ENCODE measurements at places on chromosomes 3 and 15.

- DNase-seq, result no peak
Observed at GRCh38 chr3:54863366-54863765, 64.5 kb downstream of the LRTM1 start.

DNA sequence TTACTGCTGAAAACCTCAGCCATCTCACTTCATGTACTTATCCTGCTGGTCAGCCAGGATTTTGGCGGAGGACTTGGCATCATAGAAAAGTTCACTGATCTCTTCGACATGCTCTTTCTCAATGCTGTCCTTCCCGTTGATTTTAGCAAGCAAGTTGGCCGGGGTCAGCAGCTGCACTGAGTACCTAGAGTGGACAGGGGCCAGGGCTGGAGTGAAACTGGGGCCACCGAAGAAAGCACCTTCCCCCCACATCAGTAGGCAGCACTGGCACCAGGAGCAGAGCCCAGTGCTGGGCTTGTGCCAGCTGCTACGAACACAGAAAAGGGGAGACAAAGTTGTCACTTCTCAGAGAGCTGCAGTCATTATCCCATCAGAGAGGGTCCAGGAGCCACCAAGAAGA, 29.0 kb downstream of the SEC61A1 start:
- DNase-seq, result no peak

- DNase-seq, result no peak
Observed at GRCh38 chr3:8542190-8543135, 40.8 kb downstream of the LMCD1 start.

DNA sequence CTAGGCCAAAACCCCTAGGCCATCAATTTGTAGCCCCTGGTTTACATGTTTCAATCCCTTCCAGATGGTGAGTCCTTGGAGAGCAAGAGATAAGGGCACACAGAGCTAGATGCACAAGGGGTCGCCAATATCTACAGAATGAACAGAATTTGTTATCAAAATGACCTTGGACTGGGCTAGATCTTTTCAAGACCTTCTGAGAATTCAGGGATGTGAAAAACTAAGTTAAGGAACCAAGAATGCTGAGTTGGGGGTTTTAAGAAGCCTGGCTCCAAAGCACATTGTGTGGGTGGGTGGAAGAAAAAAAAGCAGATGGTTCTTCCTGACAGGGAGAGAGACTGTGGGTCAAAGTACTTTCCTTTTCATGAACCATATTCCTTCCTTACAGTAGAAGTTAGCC, 10.2 kb downstream of the CDCP1 start:
- no peak for DNase-seq

GRCh38 chr3:69128509-69128908, 6.1 kb upstream of the LMOD3 start:
- no peak for DNase-seq

DNA sequence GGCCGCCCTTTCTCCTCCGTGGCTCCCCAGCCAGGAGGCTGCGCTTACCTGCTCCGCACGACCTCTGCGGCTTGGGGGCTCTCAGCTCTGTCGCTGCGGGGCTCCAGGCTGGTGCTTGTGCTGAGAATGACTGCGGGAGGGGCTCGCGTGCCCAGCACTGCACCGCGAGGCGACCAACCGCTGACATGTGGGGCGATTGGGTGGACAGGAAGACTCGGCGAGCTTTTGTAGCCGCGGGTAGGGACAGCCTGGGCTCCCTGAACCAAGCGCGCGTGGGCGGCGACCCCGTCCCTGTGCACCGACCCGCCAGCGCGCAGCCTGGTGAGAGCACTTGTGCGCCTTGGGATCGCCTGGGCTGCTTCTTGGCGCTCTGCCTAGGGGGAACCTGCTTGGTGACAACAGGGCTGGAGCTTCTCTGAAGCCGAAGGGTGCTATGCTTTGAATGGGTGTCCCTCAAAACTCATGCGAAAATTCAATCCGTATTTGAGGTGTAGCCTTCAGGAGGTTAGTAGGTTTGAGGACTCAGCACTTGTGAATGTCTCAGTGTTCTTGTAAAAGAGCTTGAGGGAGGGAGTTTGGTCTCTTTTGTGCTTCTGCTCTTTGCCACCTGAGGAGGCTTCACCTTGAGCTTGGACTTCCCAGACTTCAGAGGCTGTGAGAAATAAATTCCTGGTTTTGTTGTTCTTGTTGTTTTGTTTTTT, 50.4 kb downstream of the IL12A start:
- peak; percentile 31 for DNase-seq

DNA sequence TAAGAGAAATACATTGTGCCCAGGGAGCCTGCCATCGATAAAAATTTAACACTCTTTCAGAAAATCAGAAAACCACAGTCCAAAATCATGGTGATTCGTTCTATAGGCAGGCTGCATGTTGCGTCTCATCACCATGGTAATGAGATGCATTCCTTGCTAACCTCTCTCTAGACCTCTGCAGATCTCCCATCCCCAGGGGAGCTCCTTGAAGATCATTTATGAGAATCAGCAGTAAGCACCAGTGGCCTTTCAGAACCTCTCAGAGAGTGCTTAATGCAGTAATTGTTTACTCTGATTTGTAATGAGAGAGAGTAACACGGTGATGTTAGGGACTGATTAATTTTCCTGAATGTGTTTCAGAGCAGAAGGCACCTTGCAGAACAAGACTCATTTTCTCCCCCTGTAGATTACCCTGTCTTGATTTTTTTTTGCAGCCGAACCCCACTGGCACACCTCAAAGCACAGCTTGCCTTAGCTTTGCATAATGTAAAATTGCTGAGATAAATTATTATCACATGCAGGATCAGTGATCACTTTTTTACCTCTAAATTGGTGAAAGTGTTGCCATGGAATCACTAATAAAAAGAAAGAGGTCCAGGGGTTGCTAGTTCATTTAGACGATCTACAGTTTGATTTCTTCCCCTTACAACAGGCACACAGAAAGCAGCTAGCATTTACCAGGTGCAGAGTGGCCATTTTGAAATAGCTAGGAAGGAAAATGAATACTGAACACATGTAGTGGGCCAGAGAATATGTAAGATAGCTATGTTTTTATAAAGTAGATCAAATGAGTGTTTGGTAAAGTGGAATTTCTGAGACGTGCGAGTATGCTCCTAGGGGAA, 98.9 kb upstream of the CHL1 start:
- DNase-seq, result no peak

GRCh38 chr3:177528306-177529070, 331.2 kb upstream of the TBL1XR1 start:
- DNase-seq, result no peak

GRCh38 chr15:46304321-46304720, 669.5 kb downstream of the SQOR start:
- DNase-seq, result peak; percentile 22
